ENCODE measurements at places on chromosomes 3 and 15.
A peak's percentile ranks its signal among the peaks of the same experiment; 100 is the strongest.

- DNase-seq = no peak
Observed at GRCh38 chr3:57444469-57444868, 99.7 kb downstream of the DNAH12 start.

DNA sequence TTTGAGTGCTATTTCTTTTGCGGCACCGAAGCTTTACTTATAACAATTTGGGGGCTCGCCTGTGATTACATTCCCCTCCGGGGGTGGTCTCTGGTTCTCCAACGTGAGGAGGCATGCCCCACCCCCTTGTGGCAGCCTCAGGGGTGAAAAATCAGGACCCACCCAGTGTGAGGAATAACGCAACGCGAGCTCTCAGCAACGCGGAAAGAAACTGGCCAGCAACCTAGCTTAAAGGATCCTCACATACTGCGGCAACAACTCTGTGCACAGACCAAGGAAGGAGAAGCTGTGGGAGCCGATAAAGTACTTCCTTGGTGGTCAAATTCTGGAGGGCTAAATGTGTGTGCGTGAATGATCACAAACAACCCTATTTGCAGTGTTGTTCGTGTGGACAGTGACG lies 5.8 kb downstream of the IQCF1 start:
- no peak for DNase-seq

- DNase-seq = no peak
Observed at GRCh38 chr3:10513306-10513705, 7.9 kb upstream of the ATP2B2 start.

DNA sequence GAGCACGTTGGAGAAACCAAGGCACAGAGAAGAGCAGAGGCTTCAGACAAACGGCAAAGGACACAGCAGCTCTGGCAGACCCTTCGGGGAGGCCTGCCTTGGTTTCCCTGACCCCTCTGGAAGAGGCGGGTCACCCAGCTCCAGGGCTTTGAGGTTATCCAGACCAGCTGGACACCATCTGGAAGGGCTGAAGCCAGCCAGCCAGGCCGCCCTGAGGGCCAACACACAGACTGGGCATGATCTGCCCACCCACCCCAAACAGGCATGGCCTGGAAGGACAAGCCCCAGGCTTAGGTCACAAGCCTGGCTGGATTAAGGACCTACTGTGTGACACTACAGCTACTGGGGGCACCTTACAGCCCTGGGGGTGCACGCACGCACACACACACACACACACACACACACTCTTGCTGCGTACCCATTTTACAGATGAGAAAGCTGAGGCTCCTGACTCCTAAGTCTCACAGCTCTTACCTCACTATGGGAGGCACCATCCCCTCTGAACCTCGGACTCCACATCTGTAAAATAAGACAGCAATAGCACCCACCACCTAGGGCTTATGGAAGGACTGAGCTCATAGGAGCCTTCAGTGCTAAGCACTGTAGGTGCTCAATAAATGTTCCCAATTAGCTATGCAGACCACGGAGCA lies 10.8 kb downstream of the PLXND1 start:
- DNase-seq = no peak

DNA sequence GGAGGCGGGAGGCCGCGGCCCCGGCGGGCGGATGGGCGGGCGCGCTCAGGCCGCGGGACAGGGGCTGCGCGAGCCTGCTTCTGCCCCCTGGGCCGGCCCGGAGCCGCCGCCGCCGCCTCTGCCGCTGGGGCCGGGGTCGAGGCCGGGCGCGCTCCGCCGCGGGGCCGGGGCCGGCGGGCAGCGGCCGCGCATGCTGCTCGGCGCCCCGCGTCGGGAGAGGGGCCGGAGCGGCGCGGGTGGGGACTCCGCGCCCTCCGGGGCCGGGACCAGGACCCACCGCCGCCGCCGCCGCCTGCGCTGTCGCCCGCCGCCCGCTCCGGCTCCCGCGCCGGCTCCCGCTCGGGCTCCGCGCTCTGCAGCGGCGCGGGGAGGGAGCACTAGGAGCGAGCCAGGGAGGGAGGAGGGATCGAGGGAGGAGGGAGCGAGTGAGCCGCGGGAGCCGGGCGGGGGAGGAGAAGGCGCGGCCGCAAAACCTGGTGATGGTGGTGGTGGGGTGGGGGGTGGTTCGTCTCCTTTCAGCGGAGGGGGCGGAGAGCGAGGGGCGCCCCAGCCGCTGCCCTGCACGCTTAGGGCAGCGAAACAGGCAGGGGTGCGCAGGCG lies at the start of gene LINGO1:
LINGO1 (minus strand) TSS at position 379 of the 600 bp plus-strand sequence. CDS start 597 bp downstream, outside the sequence.
- no peak for DNase-seq

- DNase-seq = no peak
Observed at GRCh38 chr3:57682284-57682683, 10.6 kb downstream of the DENND6A start.

DNA sequence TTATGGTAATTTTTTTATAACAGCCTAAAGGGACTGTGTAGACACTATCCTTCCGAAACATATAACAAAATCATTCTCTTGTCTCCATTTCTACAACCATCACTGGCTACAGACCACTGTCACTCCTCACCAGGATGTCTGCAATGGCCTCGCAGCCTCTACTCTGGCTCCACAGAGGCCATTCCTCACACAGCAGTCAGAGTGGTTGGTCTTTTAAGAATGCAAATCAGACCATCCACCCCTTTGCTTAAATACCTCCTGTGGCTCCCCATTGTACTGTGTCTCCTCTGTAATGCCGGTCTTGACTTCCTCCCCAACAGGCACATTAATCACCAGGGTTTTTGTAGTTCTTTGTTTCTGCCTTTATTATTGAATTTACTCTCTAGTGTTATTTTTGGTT lies 344.8 kb downstream of the ERC2 start:
- DNase-seq = no peak

DNA sequence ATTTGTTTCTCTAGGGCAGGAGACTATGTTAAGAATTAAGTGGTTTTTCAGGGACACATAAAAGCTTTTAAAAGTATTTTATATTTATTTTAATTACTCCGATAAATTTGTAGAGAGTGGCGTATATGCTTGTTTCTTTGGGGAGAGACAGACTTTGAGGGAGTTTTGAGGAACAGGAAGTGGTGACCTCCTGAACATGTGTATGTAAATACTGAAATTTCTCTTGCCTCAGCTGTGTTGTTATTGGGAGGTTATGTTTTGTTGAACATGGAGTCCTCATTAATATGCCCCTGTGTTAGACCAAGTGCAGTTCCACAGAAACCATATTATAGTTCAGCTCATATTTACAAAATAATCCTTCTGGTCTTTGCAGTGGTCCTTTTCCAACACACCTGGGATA lies 41.8 kb upstream of the UTS2B start:
- DNase-seq = no peak

DNA sequence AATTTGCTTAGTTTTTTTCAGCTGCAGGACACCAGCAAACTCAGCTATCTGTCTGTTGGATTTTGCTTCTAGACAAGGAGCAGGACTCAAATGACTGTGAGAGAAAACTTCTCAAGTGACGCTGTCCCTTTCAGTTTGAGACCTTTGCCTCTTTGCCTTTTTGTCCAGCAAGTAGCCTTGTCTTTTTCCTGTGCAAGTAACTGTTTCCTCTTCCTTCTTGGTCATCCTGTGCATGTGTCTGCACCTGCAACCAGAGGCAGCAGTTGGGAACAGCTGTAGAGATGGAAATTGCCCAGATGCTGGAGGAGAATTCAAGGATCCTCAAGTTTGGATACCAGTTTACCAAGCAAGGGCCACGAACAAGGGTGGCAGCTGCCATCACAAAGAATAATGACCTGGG lies 23.3 kb upstream of the TMOD3 start:
- no peak for DNase-seq

- DNase-seq = no peak
Observed at GRCh38 chr3:153090973-153091372, 71.1 kb upstream of the RAP2B start.

DNA sequence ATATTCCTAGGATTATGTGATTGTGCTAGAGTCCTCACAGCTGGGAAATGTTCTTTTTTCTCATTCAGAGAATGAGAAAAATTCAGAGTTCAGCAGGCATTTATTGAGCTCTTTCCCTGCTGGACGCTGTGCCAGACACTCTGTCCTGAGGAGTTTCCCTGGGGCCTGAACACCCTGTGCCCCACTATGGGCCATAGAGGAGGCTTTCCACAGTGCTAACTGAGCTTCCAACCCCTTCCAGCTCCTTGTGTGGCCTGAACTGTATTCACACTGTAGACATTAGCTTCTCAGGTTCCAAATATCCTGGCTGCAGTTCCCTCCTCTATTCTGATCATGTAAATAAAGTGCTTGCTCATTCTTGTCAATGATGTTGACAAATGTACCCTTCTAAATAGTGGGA lies 10.0 kb downstream of the ABHD2 start:
- DNase-seq = no peak

DNA sequence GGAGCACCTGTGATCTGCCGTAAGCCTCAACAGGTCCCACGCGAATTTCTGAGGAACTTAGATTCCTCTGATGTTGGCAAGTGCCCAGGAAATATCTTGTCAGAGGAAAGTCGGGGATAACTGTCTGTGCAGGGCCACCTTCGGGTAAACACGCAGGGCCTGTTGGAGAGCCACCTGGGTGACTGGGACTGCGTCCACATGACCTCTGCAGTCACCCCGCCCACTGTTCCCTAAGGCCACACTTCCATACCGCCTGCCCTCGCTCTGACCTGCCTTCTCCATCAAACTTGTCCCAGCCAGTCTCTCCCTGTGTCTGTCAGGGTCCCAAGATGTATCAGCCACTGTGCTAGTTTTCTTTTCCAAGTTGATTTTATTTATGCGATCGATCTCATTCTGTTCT lies 28.7 kb downstream of the BFSP2 start:
- DNase-seq = no peak

DNA sequence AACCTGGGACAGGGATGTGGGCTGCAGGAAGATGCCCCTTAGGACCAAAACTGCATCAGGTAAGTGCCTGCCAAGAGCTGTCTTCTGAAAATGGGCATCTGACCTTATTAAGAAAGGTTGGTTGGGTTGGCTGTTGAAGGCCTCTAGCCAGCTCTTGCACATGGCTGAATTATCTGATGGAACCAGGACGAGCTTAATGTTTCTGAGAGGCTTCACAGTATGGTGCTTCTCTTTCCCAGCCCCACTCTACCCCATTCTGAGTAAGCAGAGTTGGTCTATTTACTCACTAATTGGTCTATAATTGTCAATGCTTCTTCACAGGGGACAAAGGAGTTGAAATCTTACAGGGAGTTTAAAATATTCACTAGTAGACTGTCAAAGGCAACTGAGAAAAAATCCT lies 48.4 kb downstream of the DTWD1 start:
- no peak for DNase-seq

GRCh38 chr15:35654332-35654731 lies 108.4 kb upstream of the DPH6 start:
- DNase-seq = no peak

DNA sequence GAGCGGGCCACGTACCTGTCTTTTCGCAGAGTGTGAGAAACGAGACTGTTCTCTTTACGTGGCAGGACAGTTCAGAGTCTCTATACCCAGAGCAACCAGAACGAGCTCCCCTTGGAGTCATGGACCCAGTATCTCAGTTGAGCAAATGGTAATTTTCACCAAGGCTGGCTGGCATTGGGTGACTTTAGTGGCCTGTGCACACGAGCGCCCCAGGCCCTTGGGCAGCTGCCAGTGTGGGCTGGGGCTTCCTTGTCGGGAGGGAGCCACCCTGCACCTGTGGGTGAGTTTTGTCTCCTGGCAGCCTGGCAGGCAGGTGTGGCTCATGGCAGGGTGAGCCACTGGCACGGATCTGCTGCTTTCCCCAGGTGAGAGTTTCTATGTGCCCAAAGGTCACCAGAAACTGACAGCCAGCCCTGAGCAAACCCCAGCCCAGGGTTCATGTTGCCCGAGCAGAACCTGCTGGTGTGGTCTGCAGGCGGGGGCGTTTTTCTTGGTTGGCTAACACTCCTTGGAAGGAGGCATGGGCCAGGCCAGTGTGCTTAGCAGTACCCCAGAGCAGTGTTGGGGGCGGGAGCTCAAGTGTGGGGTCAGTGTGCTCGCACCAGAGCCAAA lies 135.0 kb downstream of the TJP1 start:
- DNase-seq = no peak

GRCh38 chr15:98881526-98882520 lies 125.8 kb downstream of the PGPEP1L start:
- DNase-seq = no peak

DNA sequence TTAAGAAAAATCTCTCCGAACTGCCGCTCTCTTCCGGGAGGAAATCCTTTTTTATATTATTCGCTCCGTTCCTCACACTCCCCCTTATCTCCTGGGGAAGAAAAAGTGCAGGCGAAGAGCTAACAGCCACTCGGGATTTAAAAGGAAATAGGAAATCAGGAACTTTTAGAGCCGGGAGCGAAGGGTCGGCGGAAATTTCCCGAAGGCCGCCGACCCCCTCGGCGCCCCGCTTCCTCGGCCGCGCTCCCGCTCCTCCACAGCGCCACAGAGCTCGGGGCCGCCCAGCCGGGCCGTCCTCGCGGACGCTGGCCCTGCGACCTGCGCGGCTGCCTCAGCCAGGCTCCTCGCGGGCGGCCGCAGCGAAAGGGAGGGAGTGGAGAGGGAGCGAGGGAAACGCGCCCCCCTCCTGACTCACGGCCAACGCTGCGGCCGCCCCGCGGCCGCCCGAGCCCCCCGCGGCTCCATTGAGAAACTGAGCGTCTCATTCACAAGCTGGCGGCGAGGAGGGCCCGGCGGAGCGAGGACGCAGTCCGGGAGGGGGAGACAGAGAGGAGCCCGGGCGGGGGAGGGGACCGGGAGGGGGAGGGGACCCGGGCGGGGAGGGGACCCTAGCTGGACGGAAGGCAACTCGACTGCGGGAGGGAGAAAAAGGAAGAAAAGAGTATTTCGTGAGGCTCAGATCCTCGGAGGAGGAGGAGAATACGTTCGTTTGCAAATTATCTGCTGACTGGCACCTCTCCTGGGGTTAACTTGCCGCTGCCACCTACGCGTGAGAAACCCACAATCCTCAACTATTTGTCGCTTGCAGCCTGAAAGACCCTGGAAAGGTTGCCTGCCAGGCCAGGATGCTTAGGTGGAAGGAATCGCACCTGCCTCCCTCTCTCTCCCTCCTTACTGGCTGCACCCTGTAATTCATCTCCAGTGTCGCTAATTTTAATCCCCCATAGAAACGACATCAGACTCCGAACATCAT lies at the start of gene PTPN9:
PTPN9 (minus strand) TSS at position 368 of the 973 bp plus-strand sequence. CDS start 539 bp downstream, outside the sequence.
- peak; percentile 62 for DNase-seq

- no peak for DNase-seq
Observed at GRCh38 chr15:77904436-77904821, 173.1 kb downstream of the TBC1D2B start.

DNA sequence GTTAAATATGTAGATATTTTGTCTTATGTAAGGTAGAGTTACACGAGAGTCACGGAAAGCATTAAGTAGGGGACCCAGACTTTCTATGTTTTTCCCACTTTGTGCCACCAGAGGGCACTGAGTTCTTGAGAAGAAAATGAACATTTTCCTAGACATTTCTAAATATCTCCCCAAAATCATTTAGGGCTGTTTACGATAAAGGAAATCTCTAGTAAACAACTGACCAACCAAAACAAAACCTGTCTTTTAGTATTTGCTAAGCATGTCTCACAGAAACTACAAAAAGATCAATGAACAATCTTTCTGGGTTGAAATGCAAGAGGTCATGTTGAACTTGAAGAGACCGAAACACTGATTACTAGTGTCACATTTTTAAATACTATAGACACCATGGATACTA lies 16.1 kb downstream of the POU1F1 start:
- peak; percentile 11 for DNase-seq

GRCh38 chr15:100116416-100117190 lies 225.2 kb downstream of the ADAMTS17 start:
- DNase-seq = no peak

GRCh38 chr15:39438799-39439592 lies 141.9 kb upstream of the THBS1 start:
- DNase-seq = no peak

All from stimulated activated CD8-positive, alpha-beta memory T cell treated with anti-CD3 and anti-CD28 coated beads, Interleukin-15, amount 100 ng/mL, for 48 hours (primary cell).